A172 (cell line): ENCODE measurements at places on chromosomes 4 and X. TPM values are rescaled to one million over a fixed set of nuclear protein-coding genes. Genes with fewer than 3 reads are reported as not detected.

The KLHL34 gene
- total RNA-seq: not detected in 2 replicates

The CCSER1 gene
- not detected in 2 replicates for total RNA-seq

The LNX1 gene
- 1.2 and 1.9 TPM in 2 replicates for total RNA-seq

The MAOA gene
- total RNA-seq: 1.7 and 2.7 TPM in 2 replicates

GRCh38 chr4:95190751-95191436, 357.9 kb downstream of the UNC5C start:
- no peak for DNase-seq

GRCh38 chrX:65976161-65976560, 63.7 kb downstream of the VSIG4 start:
- DNase-seq: no peak

DNA sequence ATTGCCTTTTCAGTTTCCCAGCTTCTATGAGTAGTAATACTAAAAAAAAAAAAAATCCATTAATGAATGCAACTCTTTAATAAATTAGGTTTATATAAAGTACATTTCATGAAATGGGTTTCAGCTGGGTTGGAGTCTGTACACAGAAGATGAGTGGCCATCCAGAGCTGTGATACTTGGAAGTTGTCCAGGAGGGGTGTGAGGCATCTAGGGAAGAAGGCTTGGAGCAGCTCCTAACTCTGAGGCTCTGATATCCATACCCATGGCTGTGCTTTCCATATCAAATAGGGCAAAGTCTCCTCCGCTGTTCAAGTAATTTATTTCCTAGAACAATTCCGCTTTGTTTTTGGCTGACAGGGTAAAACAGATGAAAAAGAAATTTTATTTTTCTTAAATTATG, 423.3 kb upstream of the TENM3 start:
- no peak for DNase-seq

DNA sequence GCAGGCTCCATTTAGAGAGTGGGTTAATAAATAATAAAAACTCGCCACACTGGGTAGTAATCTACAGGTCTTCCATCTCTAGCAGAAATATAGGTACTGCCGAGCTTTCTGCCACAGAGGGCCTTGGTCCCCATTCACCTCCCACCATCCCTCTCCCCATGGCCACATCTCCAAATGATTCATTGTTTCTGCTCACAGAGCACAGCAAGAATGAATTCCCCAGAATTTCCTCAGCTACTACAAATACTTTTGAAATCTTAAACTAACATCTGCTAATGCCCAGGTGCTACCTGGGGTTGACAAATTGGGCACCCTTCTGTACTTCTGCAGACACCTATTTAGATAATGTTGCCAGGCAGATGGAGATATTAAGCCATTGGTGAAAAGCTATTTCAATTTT, 5.1 kb downstream of the PHEX start:
- no peak for DNase-seq

- no peak for DNase-seq
Measured at GRCh38 chrX:53283567-53283966, 2.2 kb upstream of the IQSEC2 start.

- DNase-seq: no peak
Measured at GRCh38 chr4:145480257-145480656, 1.4 kb upstream of the SMAD1 start.

GRCh38 chr4:123568936-123569335, 172.3 kb downstream of the SPRY1 start:
- no peak for DNase-seq

DNA sequence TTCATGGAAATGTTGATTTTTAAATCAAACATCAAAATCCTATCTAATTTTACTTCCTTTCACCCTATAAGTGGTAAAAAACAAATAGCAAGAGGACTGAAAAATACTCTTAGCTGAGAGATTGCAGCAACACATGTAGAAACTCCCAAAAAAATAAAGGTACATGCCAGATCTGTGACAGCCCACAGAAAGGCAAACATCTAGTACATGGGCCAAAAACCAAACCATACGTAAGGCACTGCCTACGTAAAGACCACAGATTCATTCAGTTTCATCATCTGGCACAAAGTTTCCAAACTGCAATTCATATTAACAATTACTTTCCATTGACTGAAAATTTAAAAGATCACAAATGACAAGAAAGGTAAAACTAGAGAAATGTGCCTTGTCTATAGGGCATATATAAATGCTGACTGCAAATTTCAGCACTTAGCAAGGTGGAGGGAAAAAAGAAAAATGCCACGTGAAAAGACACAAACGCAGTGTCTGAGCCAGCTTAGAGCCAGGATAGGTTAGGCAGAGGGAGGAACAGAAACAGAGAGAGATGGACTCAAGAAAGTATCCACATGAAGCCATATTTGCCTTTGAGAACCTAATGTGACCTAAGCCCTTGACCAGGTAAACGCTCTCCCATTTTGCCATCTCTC, 88.1 kb downstream of the TSPAN5 start:
- DNase-seq: no peak
